Mucosa of gallbladder (tissue), 1 donor: ENCODE measurements at places on chromosomes 1 and 21. TPM values are rescaled to one million over a fixed set of nuclear protein-coding genes. Genes with fewer than 3 reads are reported as not detected.

HTR6 gene
- total RNA-seq: not detected

DNA sequence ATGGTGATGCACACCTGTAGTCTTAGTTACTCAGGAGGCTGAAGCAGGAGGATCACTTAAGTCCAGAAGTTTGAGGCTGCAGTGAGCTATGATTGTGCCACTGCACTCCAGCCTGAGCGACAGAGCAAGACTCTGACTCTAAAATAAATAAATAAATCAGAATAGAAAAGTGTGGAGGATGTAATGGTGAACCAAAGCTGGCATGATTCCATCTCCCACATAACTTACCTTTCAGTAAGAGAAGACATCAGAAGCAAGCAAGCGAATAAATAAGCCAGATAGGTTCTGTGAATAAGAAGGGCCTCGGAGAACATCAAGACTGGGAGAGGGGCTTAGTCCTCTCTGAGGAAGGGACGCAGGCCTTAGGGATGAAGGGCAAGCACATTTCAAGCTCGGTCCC, 59.5 kb downstream of the TOMM20 start:
- no peak for DNase-seq

KIAA1614 gene
- 7.7 TPM for total RNA-seq

GRCh38 chr1:183546427-183546826, 43.8 kb downstream of the NCF2 start:
- DNase-seq: no peak

ARHGEF16 gene
- total RNA-seq: 81.4 TPM

EPHB2 gene
- total RNA-seq: 3.7 TPM

HSD11B1 gene
- total RNA-seq: 5.7 TPM

GRCh38 chr1:13699936-13700520, at the start of gene PRDM2:
Gene PRDM2 (plus strand): TSS chr1:13700188. CDS start chr1:13715606, 15,418 bp downstream.
- DNase-seq: peak; percentile 18

DNA sequence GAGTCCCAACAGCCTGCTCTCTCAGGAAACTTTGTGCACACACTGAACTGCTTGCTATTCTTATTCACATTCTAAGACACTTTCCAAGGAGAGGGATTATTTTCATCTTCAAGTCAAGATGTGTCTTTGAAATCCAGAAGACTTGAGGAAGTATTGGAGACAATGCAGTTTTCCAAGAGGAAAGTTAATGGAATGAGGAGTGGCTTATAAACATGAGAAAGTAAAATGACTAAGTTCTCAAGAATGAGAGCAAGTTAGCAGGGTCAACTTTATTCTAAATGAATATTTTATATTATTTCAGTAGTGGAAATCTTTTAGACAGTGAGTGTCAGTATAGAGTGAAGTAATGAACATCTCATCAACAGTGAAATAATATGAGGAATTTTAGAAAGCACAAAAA, 1239.3 kb downstream of the MRPL39 start:
- no peak for DNase-seq

DNA sequence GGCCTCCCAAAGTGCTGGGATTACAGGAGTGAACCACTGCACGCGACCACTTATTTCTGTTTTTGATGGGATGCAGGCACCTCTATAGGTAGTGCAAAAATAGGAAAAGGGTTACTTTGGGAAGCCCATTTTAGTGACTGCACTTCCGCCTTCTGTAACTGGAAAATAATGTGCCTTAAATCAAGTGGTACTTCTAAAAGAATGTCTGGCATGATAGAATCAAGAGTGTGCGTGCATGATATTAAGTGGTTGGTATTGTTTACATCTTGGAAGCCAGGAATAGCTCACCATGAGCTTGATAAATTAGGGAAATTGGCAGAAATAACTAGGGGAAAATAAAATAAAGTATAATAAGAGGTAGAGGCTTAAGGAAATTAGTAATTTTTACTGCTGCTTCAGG, 1067.0 kb downstream of the ADGRL2 start:
- DNase-seq: no peak

DNA sequence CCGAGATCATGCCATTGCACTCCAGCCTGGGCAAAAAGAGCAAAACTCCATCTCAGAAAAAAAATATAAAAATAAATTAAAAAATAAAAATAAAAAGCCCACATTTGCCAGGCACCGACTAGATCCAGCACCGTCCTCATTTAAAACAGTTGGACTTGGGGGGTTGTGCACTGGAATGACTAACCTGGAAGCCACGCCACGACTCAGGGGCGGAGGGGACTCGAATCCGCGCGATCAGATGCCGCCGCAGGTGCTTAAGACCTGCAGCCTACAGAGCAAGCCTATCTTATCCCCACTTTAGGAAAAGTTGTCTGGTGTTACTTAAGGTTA, 38.5 kb downstream of the ZBTB8OS start:
- no peak for DNase-seq

DNA sequence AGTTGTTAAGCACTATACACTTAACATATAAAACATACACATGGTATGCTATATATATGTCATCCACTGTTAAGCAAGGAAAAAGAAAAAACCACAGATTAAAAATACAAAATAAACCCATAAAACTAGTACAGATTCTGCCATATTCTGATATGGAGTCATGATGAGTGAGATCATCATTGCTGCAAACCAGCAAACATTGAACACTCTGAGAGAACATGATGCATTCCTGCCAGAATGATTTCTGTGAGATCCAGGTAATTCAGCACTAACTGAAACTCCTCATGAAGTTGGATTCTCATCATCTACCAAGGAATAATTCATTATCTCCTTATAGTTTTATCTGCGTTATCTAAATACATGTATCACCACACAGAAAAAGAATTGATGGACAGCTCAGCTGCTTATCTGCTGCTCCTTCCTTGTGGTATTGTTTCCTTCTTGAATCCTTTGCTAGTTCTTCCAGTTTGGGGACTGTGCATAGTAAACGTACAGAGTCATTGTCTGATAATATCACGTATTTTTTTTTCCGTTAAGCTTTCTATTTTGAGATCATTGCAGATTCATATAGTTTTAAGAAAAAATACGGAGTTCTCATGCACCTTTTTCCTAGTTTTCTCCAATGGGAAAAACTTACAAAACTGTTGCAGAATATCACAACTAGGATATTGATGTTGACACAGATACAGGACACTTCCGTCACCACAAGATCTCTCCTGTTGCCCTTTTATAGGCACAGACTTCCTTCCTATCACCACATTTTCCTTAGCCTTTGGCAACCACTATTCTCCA, 9.3 kb downstream of the RAB4A start:
- DNase-seq: no peak

- no peak for DNase-seq
Measured at GRCh38 chr1:240399381-240399780, 212.6 kb downstream of the GREM2 start.

MAP3K21 gene
- 11.9 TPM for total RNA-seq

ACADM gene
- total RNA-seq: 49.3 TPM

- peak; percentile 68 for DNase-seq
Measured at GRCh38 chr1:223731133-223731770, 18.9 kb downstream of the CAPN2 start.

- DNase-seq: peak; percentile 31
Measured at GRCh38 chr1:64856553-64856952, 109.8 kb downstream of the JAK1 start.

- no peak for DNase-seq
Measured at GRCh38 chr1:8661185-8662110, 156.0 kb downstream of the RERE start.

DNA sequence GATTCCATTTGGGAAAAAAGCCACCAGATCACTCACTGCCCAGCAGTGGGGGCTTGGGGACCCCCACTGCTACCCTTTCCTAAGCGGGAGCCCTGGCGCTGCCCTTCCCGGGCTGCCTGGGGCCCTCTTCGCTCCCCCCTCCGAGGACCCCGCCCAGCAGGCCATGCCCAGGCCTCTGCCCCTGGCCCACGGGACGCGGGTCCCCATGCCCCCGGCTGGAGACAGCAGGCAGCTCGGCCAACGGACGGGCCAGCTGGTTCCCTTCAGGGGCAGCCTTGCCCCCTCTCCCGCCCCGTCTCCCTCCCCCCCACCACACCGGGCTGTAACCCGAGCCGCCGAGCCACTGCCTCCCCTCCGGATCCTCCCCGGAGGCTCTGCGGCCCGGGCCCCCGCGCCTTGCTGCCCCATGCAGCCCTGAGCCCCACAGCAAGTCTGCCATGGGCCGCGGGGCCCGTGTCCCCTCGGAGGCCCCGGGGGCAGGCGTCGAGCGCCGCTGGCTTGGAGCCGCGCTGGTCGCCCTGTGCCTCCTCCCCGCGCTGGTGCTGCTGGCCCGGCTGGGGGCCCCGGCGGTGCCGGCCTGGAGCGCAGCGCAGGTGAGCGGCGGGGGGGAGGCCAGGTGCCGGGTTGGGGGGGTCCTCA, at the start of gene MMP23B:
MMP23B (plus strand) TSS at position 392 of the 639 bp plus-strand sequence; CDS start at position 438, 46 bp downstream.
- DNase-seq: peak; percentile 12

GRCh38 chr1:79704067-79704466, 697.5 kb upstream of the ADGRL4 start:
- DNase-seq: no peak

TRAF3IP3 gene
- total RNA-seq: 8.9 TPM

- DNase-seq: no peak
Measured at GRCh38 chr1:63205776-63206175, 116.6 kb upstream of the FOXD3 start.

- no peak for DNase-seq
Measured at GRCh38 chr21:38488640-38489270, 9.5 kb downstream of the ERG start.

PTPN22 gene
- 3.1 TPM for total RNA-seq

DNA sequence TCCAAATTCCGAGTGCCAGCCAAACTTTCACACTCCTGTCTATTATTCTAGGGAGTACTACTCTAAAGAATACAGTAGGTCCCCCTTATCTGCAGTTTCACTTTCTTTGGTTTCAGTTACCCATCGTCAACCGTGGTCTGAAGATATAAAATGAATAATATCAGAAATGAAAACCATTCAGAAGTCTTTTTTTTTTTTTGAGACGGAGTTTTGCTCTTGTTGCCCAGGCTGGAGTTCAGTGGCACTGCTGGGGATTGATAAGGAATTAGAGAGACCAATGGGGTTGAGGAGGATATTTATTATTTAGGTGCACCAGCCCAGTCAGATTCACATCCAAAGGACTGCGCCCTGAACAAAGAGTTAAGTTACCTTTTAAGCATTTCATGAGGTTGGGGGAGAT, 52.9 kb upstream of the SRSF10 start:
- no peak for DNase-seq

DRAXIN gene
- total RNA-seq: 0.12 TPM

DNA sequence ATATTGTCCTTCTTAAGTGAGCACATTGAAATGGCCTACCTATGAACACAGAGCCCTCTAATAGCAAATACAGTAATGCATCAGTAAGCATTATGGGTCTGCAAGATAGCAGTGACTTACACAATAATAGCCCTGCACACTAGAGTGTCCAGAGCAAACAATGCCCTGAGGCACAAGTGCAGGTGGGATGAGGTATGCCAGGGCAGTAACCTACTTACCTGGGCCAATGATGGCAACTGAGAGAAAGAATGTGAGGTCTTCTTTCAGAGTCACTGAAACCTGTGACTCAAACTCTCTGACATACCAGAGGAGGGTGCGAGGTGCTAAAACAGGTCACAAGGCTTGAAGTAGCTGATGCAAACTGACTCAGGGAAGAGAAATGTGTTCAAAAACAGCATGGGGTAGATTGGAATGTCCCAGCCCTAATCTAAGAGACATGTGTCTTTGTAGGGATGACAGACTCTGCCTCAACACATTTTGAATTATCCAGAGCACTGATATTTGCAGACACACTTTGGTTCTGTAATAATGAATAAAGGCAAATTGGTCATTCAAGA, 168.5 kb upstream of the RUNX1 start:
- DNase-seq: no peak

NGF gene
- 2.6 TPM for total RNA-seq

FAF1 gene
- total RNA-seq: 40.5 TPM

DNA sequence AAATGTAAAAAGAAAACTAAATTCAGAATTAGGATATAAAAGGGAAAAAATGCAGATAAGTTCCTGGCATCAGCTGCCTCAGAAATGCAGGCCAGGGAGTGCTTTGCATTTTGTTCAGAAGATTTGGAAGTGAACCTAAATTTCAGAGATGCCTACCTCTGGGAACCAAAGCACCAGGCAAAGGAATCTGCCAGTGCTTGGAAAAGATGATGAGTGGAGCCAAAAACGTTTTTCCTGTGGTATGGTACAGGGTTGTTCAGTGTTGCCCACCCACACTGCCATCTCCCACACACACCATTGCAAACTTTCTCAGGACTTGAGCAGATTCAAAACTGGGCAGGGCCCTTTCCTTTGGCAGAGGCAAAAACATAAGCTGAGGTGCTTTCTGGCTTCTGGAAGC, 349.5 kb downstream of the TGFB2 start:
- DNase-seq: no peak

GRCh38 chr1:3771108-3772026, 1.2 kb upstream of the SMIM1 start:
- DNase-seq: no peak

DNA sequence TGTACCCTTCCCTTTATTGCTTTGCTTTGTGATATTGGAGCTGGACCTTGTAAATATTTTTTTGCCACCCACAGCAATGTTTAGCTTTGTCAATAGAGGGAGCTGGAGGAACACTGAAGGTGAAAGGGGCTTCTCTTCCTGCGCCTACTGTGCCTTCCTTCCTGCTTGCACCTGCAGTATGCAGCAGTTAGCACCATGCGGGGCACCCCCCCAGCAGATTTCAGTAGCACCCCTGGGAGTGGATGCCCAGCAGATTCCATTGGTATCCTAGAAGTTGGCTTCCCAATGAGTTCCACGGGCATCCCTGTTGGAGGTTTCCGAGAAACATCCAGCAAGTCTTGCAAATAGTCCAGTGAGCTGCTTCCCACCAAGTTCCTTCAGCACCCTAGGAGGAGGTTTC, 25.6 kb downstream of the S100A10 start:
- no peak for DNase-seq

DNA sequence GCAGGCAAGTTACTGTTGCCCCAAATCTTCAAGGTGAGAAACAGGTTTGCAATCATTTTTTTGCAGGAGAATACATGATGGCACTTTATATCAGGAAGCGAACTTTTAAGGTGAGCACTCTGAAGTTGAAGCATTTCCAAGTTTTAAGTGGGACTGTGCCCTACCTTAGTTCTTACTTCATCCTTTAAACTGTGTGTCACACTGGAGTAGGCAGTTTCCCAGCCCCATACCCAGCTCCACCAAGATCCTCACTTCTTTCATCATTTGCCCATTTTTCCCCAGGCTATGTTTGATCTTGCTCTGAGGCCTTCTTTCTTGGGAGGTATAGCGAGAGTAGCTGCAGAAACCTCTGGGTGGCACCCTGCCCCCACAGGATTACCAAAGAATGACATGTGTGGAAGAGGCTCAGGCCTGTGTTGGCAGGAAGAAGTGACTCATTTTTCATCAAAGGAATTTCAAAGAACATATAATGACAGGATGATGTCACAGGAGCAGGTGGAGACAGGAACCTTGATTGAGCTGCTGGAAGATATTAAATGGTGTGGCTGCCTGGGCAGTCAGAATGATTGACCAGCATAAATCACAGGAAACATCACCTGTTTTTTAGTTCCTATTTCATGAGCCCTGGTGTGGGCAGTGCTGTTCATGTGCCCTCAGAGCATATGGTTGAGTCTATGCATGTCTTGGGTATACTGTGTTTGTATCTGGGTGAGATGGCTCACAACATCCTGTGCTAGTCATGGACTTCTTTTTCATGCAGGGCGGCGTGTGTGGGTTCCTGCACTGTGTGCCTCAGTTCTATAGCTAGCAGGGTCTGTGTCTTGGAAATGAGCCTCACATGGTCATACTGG, 20.8 kb upstream of the MACF1 start:
- peak; percentile 80 for DNase-seq

KCNE1 gene
- total RNA-seq: 0.69 TPM

FAAH gene
- total RNA-seq: 48.1 TPM

GADD45A gene
- total RNA-seq: 60.9 TPM

- no peak for DNase-seq
Measured at GRCh38 chr1:66336641-66336990, 197.3 kb upstream of the SGIP1 start.
